Thymus (tissue), 14 donors: ENCODE measurements at places on chromosomes 7 and 10.

GRCh38 chr7:77368974-77369373, 47.2 kb downstream of the GSAP start:
- H3K27me3 ChIP-seq, result no peaks in the 10 kb centered on the region
- H3K27ac ChIP-seq, result no peak overlapping the region
- H3K4me3 ChIP-seq, result no peak overlapping the region
- no peaks in the 10 kb centered on the region for H3K36me3 ChIP-seq
- no peak for DNase-seq

- peaks cover 4% of the 10 kb centered on the region for H3K27me3 ChIP-seq
- H3K4me3 ChIP-seq, result no peak overlapping the region
- DNase-seq, result no peak
- no peak overlapping the region for H3K27ac ChIP-seq
- H3K4me1 ChIP-seq, result no peaks in the 10 kb centered on the region
Observed at GRCh38 chr7:155963771-155964195, 151.5 kb upstream of the SHH start.

DNA sequence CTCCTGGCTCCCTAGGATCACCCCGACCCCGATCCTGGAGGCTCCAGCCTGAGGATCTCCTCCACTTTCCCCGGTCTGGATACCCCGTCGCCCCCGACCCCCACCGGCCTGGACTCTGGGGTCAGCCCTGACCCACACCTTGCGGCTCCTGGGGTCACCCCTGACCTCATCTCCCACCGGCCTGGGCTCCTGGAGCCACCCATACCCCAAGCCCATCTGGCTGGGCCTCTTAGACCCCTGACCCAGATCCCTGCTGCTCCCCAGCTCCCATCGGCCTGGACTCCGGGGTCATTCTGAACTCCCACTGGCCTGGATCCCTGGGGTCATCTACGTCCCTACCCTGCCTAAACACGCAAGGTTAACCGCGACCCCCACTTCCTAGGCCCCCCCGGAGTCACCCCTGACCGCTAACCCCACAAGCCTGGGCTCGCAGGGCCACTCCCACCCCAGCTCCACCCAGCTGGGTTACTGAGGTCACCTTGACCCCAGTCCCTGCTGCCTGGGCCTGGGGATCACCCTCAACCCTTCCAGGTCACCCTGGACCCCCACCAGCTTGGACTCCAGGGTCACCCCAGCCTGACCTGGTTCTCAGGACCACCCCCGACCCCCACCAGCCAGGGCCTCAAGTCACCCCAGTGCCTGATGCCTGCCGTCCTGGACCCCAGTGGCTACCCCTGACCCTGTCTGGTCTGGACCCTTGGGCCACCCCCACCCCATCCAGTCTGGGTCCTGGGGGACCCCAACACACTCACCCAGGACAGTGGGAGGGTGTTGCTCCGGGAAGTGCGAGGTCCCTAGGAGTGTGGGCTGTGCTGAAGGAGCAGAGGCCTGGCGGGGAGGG, 1.2 kb downstream of the FOXK1 start:
- no peak for DNase-seq
- H3K36me3 ChIP-seq, result peaks cover 8% of the 10 kb centered on the region
- H3K4me1 ChIP-seq, result peaks cover 37% of the 10 kb centered on the region

DNA sequence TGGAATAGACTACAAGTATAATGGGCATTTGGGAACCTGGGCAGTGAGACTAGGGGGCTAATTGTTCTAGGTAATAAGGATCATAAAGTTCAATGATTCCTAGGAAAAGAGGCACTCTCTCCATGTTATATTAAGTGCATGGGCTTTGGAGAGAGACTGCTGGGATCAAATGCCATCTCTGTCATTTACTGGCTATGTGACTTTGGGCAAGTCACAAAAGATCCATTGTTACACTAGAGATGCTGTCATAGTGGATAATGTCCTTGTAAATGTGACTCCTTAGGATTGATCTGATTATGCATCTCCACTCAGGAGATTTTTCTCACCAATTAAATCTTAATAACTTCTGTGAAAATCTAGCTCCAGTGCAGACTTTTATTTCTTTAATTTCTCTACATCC, 156.3 kb upstream of the CACNA2D1 start:
- no peak overlapping the region for H3K4me3 ChIP-seq
- H3K4me1 ChIP-seq, result no peaks in the 10 kb centered on the region
- H3K36me3 ChIP-seq, result no peaks in the 10 kb centered on the region
- H3K27me3 ChIP-seq, result no peaks in the 10 kb centered on the region
- H3K27ac ChIP-seq, result no peak overlapping the region

DNA sequence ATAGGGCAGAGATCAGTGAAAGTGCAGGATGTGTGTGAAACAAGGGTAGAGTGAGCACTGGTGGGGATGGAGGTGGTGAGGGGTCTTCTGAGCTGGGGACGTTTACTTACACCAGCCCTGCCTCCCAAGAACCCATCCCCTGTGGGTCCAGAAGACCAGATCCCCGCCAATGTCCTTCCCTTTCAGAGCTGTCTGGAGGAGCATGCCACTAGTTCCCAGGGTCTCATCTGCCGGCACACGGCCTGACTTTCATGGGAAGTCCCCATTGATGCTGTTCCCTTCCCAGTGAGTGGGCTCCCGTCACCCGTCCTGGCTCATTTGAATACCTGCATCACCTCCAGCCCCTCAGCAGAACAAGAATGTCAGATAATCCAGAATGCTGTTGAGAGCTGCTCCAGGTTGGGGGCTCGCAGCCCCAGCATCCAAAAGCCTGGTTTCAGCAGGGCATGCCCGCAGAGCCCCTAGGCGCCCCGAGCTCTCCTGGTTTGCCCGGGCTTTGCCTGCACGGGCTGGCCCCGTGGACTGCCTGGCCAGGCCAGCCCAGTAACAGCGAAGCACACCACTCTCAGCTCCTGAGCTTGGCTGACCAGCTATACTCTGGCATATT, 246.7 kb downstream of the MGMT start:
- H3K27ac ChIP-seq, result no peak overlapping the region
- DNase-seq, result no peak
- H3K36me3 ChIP-seq, result no peaks in the 10 kb centered on the region
- no peak overlapping the region for H3K4me3 ChIP-seq
- no peaks in the 10 kb centered on the region for H3K4me1 ChIP-seq
- no peaks in the 10 kb centered on the region for H3K27me3 ChIP-seq

GRCh38 chr7:121513105-121513504, 117.0 kb upstream of the FAM3C start:
- no peak overlapping the region for H3K27ac ChIP-seq
- no peaks in the 10 kb centered on the region for H3K4me1 ChIP-seq
- no peaks in the 10 kb centered on the region for H3K27me3 ChIP-seq
- H3K36me3 ChIP-seq, result no peaks in the 10 kb centered on the region

GRCh38 chr7:36985316-36985715, 261.0 kb upstream of the AOAH start:
- no peaks in the 10 kb centered on the region for H3K36me3 ChIP-seq
- peaks cover 3% of the 10 kb centered on the region for H3K4me1 ChIP-seq
- no peak overlapping the region for H3K4me3 ChIP-seq
- no peaks in the 10 kb centered on the region for H3K27me3 ChIP-seq
- DNase-seq, result no peak
